ENCODE measurements at places on chromosomes 2 and 18.
A peak's percentile ranks its signal among the peaks of the same experiment; 100 is the strongest.

- DNase-seq, result no peak
Observed at GRCh38 chr18:49926106-49926745, 112.9 kb upstream of the ACAA2 start.

DNA sequence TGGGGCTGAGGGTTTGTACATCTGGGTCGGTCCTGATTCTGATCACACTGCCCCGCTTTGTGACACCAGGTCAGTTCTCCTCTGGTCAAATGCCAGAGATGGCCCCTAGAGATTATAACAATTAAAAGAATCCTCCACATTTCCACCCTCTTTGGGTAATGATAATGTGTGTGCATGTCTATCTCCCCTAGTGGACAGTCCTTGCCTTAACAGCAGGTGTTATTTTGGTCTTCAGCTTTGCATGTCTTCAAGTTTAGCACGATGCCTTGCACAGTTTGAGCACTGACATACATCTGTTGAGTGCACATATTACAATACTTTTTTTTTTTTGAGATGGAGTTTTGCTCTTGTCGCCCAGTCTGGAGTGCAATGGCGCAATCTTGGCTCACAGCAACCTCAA lies 25.7 kb upstream of the COX7A2L start:
- peak; percentile 36 for DNase-seq

- DNase-seq, result no peak
Observed at GRCh38 chr2:54981385-54981784, 68.9 kb downstream of the RTN4 start.

GRCh38 chr2:150133623-150134022 lies 353.8 kb downstream of the RND3 start:
- peak; percentile 93 for DNase-seq

DNA sequence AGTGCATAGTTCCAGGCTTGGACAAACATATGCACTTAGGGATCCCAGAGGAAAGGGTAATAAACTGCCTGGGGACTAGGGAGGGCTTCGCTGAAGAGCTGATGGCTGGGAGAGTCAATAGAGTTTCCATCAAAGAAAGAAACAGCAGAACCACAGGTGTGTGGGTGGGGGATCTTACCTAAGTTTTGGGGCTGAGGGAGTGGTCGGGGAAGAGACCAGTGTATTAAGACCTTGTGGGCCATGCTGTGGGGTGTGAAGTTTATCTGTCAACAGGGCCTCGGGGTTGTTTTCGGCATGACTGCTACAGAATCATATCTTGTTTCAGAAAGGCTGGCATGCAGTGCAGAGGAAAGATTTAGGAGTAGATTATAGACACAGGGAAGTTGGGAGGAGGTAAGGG lies 31.2 kb upstream of the GTF2A1L start:
- no peak for DNase-seq

DNA sequence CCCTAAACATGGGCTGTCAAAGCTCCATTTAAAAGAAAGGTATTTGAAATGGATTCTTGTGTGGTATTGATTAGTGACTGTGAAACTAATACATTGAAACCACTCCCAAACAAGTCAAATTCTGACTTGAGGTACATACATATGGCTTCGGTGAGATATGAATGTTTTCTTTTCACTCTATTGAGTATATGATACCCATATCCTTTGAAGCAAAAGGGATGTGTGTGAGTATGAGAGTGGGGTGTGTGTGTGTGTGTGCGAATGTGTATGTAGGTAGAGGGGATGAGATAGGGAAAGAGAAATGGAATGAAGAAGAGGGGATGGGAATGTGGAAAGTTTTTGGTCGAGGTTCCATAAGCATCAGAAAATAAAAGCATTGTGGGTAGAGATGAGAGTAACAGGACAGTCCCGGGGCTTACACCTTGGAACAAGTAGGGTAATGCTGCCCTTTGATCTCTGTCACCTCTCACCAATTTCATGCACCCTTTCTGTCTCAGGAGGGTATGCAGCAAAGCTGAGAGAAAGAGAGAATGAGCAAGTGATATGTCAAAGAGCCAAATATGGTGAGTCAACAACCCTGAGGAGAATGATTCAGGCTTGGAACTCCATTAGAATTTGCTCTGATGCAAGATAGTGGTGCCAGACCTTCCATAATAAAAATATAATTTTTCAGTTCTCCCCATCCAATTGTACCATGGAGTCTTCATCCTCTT lies 64.0 kb upstream of the ZEB2 start:
- peak; percentile 83 for DNase-seq

GRCh38 chr18:5295231-5295920 lies at the start of gene ZBTB14:
Gene ZBTB14, minus strand, starts transcription at chr18:5295726. Its CDS starts 2,480 bp downstream, at chr18:5293246.
- peak; percentile 63 for DNase-seq

DNA sequence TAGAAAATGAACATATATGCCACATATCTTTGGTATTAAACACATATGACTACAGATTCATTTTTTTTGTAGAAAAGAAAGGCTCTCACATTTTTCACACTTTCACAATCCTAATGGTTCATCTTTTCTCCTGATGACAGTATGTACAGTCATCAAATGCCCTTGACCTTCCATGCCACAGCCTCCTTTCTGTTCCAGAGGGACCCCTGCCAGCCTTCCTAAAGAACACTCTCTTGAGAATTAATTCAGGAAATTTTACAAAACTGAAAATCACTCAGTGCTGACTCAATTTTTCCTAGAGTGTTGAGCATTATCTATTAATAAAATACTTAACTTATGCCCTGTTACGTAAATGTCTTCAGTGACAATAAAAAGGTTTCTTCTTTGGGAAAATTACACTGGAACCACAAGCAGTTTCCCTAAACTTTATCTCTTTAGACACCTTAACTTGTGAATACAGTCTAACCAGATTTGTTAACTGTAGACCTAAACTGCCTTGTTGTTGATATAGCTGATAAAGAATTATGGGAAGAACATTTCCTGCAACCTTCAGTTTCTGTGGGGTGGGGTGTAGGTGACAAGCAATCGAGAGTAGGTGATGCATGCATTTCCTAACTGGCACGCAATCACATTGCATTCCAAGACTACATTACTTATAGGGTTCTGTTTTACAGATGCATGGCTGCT lies 15.3 kb upstream of the ACOXL start:
- peak; percentile 74 for DNase-seq

- DNase-seq, result no peak
Observed at GRCh38 chr2:22882011-22882410, 503.0 kb upstream of the KLHL29 start.

DNA sequence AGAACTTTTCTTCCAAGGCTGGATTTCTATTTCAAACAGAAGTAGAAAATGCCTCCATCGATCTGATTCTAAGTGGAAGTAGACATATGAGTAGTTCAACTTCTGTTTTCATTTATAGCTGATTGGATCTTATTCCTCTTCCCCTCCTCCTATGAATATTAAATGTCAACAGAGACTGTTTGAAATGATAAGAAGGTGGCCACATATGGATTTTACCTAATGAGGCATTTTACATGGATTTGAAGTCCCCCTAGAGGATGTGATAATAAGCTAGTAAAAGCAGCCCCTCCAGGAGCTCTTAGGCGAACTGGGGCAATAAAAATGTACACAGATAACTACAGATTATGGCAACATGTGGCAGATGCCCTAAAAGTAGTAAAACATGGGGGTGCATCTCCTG lies 71.0 kb downstream of the UPP2 start:
- no peak for DNase-seq

All from HCEC 1CT (cell line).